Stimulated activated CD8-positive, alpha-beta memory T cell treated with anti-CD3 and anti-CD28 coated beads, Interleukin-2, amount 100 ng/mL, for 1 hour (primary cell): ENCODE measurements at places on chromosomes 12 and 14.

- no peak for DNase-seq
These were observed 17.2 kb downstream of the DERA start for GRCh38 chr12:15928346-15928745.

DNA sequence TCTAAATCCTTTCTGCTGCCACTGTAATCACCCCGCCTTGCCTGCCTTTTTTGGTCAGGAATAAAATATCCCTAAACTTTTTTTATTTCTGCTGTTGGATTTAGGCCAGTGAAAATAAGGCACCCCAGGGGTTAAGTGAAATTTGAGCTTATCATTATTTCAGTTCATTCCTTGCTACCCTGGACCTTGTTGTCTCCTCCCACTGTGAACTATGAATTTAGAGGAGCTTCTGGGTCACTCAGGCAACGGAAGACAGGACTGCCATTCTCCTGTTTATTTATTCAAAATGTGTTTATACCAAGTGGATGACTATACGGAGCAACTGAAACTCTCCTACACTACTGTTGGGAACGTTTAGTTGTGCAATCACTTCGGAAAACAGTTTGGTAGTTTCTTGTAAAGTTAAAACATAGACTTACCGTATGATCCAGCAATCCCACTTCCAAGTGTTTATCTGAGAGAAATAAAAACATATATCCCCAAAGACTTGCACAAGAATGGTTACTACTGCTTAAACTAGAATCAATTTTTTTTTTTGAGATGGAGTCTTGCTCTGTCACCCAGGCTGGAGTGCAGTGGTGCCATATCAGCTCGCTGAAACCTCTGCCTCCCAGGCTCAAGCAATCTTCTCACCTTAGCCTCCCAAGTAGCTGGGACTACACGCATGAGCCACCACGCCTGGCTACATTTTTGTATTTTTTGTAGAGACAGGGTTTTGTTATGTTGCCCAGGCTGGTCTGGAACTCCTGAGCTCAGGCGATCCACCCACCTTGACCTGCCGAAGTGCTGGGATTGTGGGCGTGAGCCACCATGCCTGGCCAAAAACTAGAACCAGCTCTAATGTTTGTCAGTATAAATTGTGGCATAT lies 2.3 kb upstream of the TRAFD1 start:
- no peak for DNase-seq

DNA sequence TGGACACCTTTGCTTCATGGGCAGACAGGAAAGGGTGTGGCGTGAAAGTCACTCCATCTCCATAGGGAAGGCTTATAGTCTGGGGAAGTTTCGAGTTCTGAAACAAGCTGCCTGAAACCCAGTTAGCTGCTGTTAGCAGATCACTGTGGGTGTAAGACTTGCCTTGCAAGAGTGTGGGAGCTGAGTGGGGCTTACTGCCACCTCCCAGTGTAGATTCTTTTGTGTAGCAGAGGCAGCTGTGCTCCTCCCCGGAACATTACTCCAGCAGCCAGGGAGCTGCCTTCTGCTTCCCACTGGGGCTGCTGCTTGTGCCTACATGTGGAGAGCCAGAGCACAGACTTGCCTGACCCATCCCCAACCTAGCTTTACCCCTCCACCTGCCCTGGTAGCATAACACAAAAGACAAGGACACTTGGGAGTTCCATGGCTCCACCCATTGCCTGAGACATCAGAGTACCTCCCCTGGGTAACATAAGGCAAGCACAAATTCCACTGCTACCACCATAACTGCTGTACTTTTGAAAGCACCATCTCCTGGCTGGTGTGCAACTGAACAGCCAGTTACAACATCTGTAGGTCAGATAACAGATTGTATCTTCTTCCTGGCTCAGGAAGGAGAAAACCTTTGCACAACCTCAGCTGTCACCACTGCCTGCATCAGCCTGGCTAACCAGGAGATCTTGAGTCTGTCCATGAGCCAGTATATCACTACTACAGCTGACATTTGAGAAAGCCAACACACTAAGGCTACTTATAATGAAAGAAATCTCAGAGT lies 69.5 kb downstream of the ADAMTS20 start:
- no peak for DNase-seq

GRCh38 chr12:88153959-88154358 lies 11.9 kb downstream of the TMTC3 start:
- no peak for DNase-seq

- DNase-seq: no peak
These were observed 4.1 kb upstream of the SERPINA1 start for GRCh38 chr14:94392510-94392935.

DNA sequence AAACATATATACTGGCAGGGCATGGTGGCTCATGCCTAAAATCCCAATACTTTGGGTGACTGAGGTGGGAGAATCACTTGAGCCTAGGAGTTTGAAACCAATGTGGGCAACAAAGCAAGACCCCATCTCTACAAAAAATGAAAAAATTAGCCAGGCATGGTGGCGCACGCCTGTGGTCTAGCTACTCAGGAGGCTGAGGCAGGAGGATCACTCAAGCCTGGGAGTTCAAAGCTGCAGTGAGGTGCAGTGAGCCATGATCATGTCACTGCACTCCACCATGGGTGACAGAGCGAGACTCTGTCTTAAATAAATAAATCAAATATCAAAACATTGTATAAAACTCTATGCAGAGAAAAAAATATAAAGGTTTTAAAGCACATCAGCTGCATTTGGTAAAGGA lies 5.2 kb downstream of the FMNL3 start:
- DNase-seq: no peak

GRCh38 chr12:57210926-57211692 lies 5.5 kb upstream of the NXPH4 start:
- DNase-seq: no peak

- DNase-seq: no peak
These were observed 12.8 kb downstream of the KRT80 start for GRCh38 chr12:52178984-52179383.

DNA sequence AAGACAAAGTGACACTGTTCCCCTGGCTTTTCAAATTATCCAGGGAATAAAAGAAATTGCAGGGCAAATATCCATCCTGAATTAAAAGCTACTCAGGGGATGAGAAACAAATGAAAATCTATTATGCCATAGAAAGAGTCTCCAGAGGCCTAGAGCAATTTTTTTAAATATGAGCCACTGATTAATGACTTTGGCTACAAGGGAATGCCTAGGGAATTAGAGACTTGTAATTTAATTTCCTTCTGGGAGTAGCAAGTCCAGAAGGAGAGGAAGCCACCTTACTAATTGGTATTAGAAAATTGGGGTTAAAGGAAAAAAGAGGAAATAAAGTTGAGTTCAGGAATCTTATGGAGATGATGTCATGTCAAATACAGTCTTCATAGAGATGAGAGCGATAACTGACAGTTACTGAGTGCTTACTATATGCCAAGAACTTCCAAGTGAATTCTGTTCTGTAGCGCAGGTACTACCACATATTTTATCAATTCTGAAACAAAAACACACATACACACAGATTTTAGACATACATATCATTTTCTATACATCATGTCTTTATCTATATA lies 304.4 kb downstream of the DUSP6 start:
- no peak for DNase-seq

DNA sequence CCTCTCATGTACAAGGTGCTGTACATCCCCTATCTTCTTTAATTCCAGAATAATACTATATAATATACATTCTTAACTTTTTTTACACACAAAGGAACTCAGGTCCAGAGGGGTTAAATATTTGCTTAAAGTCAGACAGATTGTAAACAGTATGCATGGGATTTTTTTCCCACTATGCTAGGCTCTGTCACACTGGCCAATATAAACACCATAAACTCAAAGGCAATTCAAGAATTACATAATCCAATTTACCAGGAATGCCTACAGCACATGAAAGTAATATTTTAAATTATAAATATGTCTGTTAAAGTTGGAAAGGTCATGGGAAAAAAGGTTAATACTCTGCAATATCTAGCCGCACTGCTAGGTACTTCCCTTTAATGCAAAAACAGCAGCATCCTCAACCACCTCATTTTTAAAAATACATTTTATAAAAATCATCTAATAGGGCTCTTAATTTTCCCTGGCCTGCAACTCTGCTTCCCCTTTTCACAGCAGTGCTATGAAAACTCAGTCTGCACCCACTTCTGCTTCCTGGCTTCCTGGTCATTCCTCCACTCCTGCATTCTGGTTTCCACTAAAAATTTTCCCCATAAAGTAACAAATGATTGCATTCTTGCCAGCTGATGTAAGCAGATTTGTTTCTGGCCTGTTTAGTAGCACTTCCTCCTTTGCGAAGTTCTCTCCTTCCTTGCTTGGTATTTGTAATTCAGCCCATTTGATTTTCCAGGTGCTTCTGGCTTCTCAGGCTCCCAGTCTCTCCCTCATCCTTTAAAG lies 128.1 kb downstream of the ITPR2 start:
- no peak for DNase-seq

- DNase-seq: no peak
These were observed 8.7 kb downstream of the DACT1 start for GRCh38 chr14:58646479-58646878.

GRCh38 chr14:103061482-103061976 lies 4.2 kb upstream of the CDC42BPB start:
- no peak for DNase-seq

GRCh38 chr12:51524386-51524901 lies 66.6 kb upstream of the SCN8A start:
- no peak for DNase-seq

DNA sequence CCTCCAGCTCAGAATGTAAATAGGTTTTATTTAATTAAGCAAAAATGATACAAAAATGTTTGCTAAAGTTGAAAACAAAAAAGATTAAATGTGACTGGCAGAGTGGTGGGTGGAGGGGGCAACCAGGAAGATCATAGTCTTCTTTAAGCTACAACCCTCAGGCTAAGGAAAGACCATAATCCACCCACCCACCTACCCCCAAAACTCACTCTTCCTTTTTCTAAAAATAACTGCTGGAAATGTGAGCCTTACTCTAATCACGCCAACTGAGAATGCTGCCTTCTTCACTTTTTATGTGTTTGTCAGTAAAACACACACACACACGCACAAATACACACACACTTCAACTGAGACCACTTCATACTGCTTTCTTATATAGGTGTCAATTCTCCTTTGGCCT lies 230.0 kb upstream of the EGLN3 start:
- no peak for DNase-seq
